AG20443 (cell line): ENCODE measurements at places on chromosomes 7 and 10.

DNA sequence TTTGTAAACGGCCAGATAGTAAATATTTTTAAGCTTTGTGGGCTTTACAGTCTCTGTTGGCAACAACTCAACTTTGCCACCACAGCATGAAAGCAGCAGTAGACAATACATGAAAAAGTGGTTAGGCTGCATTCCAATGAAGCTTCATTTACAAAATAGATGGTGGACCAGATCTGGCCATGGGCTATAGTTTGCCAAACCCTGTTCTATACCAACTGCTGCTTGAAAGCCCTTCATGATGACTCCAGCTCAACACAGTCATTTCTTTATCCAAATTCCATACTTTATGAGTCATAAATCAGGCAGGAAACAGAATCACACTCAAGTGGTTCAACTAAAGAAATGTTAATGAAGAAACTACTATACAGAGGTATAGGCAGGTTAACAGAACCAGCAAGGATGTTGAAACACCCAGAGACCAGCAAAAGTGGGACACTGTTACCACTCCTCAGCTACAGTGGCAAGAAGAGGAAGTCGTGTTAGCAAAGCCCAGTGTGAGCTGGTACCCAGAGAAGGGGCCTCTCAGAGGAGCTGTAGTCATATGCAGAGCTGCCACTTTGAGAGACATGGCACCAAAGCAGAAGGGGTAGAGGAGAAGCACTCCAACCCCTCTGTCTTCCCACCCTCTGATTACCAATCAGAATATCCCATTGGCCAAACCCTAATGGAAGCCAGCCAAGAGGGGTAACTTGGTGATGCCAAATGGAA lies 72.5 kb downstream of the PRLHR start:
- peak; percentile 64 for DNase-seq

DNA sequence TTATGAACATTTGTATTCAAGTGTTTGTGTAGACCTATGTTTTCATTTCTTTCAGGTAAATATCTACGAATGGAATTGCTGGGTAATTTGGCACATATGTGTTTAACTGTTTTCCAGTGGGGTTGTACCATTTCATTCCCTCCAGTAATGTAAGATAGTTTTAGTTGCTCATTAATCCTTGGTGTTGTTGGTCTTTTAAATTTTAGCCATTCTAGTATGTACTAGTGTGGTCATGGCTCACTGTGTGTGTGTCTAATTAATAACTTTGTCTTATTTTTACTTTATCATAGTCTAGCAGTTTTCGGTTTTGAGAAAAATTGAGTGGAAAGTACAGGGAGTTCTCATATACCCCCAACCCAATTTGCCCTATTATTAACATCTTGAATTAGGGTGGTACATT lies 278.8 kb downstream of the CAMK1D start:
- no peak for DNase-seq

GRCh38 chr7:25167262-25167843 lies 42.3 kb upstream of the CYCS start:
- no peak for DNase-seq

DNA sequence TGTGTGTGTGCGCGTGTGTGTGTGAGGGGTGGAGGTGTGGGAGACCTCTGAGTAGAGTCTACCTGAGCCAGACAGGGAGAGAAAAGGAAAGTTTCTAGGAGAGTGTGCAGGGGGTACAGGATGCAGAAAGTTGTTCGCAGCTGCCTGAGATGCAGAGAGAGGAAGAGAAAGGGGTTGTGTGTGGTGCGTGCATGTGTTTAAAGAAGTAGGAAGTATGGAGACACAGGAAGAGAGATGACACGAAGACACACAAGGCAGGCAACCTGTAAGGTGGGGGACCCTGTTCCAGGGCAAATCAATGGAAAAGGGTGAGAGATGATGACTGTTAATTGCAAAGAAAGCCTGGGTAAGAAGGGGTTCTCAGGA lies 52.2 kb downstream of the C10orf105 start:
- DNase-seq: no peak
